ENCODE measurements at places on chromosomes 12 and 14. TPM values are rescaled to one million over a fixed set of nuclear protein-coding genes. Genes with fewer than 3 reads are reported as not detected.
A peak's percentile ranks its signal among the peaks of the same experiment; 100 is the strongest.

DNA sequence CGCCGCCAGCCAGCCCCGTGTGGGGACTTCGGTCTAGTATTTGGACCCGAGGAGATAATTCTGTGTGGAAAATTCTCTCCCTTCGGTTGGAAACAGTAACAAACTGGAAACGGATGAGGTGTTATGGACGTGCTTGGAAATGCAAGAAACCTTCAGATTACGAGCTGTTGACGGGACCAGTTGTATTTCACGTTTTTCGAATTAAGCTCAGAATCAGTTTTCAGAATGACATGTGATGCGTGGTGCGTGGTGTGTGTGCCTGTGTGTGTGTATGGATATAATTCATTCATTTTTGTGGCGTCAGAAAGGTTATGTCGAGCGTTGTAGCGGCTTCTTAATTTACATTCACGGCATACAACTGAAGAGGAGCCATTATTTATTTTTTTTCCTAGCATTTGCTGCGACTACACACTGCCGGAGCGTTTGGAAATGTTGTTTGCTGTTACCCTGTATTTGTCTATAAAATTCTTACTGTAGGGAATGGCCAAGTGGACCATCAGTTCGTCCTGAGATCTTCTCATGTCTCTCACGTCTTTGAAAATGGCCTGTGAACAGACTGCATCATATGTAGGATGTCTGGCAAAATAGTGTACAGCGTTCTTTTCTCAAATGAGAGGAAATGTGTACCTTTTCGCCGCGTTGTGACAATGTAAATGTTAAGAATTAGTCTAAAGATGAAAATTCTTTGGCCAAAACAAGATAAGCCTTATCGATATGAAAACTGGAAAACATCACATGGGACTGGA lies 1.3 kb downstream of the TRAF3 start:
- peak overlapping the region; percentile 76 for H3K4me3 ChIP-seq
- H3K27ac ChIP-seq: peak overlapping the region; percentile 26
- peaks cover 20% of the 10 kb centered on the region for H3K4me1 ChIP-seq
- DNase-seq: no peak
- no peaks in the 10 kb centered on the region for H3K36me3 ChIP-seq
- no peaks in the 10 kb centered on the region for H3K27me3 ChIP-seq

The DPPA3 gene
- total RNA-seq: not detected

GRCh38 chr12:117975006-117975405 lies 6.2 kb upstream of the KSR2 start:
- no peak overlapping the region for H3K4me3 ChIP-seq
- no peak overlapping the region for H3K27ac ChIP-seq
- no peaks in the 10 kb centered on the region for H3K36me3 ChIP-seq

The PRKCH gene
- total RNA-seq: 4.5 TPM

DNA sequence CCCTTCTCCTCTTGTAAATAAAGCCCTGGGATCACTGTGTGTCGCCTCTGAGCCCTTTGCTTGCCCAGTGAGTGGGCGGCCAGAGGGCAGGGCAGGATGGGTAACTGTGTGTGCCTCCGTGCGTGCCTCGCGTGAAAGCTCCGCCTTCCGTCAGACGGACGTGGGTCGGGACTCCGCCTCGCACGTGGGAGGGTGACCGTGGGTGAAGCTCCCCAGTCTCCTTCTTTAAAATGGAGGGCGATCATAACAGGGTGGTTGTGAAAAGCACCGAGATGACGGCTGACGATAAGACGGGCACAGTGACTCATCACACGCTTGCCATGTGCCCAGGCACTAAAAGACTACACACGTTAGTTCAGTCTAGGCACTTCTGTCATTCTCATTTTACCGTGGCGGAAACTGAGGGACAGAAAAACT lies 9.2 kb downstream of the PHB2 start:
- peak overlapping the region; percentile 97 for H3K4me3 ChIP-seq
- peaks cover 21% of the 10 kb centered on the region for H3K36me3 ChIP-seq
- peaks cover 38% of the 10 kb centered on the region for H3K4me1 ChIP-seq

DNA sequence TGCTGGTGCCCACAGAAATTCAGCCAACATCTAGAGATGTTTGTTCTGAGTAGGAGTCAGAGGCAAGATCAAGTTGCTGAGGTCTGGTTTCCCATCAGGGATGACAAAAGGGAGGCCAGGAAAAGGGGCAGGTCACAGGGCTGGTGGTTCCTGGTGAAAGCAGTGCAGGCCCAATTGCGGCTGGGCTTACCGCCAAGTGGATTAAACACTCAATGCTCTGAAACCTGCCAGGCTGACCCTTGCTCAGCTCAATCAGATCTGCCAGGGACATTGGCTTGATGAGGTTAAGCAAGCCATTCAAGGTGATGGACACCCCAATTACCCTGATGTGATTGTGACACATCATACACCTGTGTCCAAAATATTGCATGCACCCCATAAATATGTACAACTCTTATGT lies 5.5 kb upstream of the OAS1 start:
- no peak overlapping the region for H3K4me3 ChIP-seq
- H3K27ac ChIP-seq: no peak overlapping the region
- H3K36me3 ChIP-seq: no peaks in the 10 kb centered on the region
- peaks cover 29% of the 10 kb centered on the region for H3K27me3 ChIP-seq

DNA sequence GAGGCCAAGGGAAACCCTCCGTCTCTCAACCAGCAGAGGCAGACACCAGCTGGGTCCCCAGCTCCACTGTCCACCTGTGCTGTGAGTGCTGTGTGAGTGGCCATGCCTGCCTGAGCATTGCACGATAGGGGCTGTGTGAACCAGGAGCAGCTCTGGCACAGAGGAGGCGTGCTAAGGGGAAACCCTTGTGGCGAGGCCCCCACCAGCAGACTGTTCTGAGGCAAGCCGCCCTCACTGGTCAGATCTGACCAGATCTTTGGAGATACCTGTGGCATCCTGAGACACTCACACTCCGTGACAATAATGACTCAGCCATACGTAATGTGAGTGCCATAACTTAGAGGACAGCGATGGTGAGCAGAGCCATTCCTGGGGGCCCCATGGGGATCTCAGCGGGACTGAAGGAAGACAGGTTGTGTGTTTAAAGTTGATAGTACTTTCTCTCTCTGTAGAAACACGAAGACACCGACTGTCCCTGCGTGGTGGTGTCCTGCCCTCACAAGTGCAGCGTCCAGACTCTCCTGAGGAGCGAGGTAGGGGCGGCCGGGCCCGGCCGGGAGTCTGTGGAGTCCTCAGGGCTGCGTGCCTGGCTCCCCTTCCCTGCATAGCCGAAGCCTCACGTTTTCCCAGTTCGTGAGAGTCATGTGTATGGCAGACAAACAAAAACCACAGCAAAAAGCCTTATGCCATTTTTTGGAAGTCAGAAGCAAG lies 36.6 kb upstream of the AMN start:
- DNase-seq: no peak
- H3K4me3 ChIP-seq: no peak overlapping the region
- H3K27me3 ChIP-seq: no peaks in the 10 kb centered on the region
- H3K27ac ChIP-seq: no peak overlapping the region
- peaks cover 2% of the 10 kb centered on the region for H3K4me1 ChIP-seq

- H3K4me3 ChIP-seq: no peak overlapping the region
- DNase-seq: no peak
- no peaks in the 10 kb centered on the region for H3K36me3 ChIP-seq
- H3K27ac ChIP-seq: no peak overlapping the region
- peaks cover 4% of the 10 kb centered on the region for H3K4me1 ChIP-seq
- H3K27me3 ChIP-seq: no peaks in the 10 kb centered on the region
Measured at GRCh38 chr12:39623919-39624318, 4.3 kb upstream of the ABCD2 start.
